ENCODE measurements at places on chromosomes 7 and 10. TPM values are rescaled to one million over a fixed set of nuclear protein-coding genes. Genes with fewer than 3 reads are reported as not detected.

Gene YWHAG
- 95.3 TPM for total RNA-seq

- H3K4me3 ChIP-seq: no peak overlapping the region
- H3K36me3 ChIP-seq: peaks cover 15% of the 10 kb centered on the region
- no peaks in the 10 kb centered on the region for H3K27me3 ChIP-seq
These were observed 7.6 kb downstream of the SAP25 start for GRCh38 chr7:100566018-100566531.

- DNase-seq: no peak
- H3K4me3 ChIP-seq: no peak overlapping the region
- H3K27ac ChIP-seq: no peak overlapping the region
- H3K4me1 ChIP-seq: no peaks in the 10 kb centered on the region
- H3K36me3 ChIP-seq: no peaks in the 10 kb centered on the region
- no peaks in the 10 kb centered on the region for H3K27me3 ChIP-seq
These were observed 1052.6 kb downstream of the DNAJB9 start for GRCh38 chr7:109622320-109622719.

GRCh38 chr10:126058507-126058906 lies 162.1 kb downstream of the FANK1 start:
- H3K36me3 ChIP-seq: no peaks in the 10 kb centered on the region
- H3K4me3 ChIP-seq: no peak overlapping the region
- H3K27ac ChIP-seq: no peak overlapping the region
- DNase-seq: no peak
- no peaks in the 10 kb centered on the region for H3K4me1 ChIP-seq

GRCh38 chr10:63474488-63474887 lies 8.7 kb upstream of the JMJD1C start:
- no peak overlapping the region for H3K27ac ChIP-seq
- peaks cover 23% of the 10 kb centered on the region for H3K4me1 ChIP-seq
- H3K27me3 ChIP-seq: no peaks in the 10 kb centered on the region
- no peak overlapping the region for H3K4me3 ChIP-seq
- no peak for DNase-seq
